Kidney tubule cell (primary cell): ENCODE measurements at places on chromosomes 2 and 18.

DNA sequence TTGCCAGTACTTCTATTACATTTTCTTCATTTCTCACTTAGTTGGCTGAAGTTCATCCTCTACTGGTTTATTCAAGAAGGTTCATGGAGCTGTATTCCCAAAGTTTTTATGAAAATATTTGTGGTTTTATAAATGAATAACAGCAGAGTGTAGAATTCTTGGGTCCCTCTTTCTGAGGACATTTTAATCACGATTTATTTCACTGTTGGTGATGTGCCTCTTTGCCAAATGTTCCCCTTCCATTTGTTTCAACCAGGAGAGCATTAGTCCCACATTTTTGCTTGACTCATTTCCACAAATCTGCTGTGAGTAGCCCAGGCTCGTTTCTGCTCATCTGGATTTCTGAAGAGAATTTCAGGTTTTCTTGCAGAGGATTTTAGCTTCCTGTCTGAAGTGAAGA is 20.8 kb downstream of the COPS7B start:
- DNase-seq, result no peak

- DNase-seq, result peak; percentile 93
Observed at GRCh38 chr2:20593072-20594034, 57.5 kb downstream of the HS1BP3 start.

DNA sequence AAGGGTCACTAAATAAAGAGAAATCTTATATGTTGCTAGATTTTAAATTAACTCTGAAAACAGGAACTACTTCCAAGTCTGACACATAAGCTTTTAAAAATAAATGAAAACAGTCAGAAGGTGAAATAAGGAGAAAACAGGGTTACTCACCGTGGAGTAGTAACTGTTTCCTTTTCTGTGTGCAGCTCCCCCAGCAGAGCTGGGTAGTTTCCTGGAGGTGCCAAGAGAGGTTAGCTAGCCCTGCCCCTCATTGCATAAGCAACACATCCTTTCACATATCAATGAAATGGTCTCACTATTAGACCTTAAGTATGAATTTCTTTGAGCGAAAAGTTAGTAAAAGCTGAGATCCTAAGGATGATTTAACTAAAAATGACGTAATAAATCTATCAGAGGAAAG is 54.0 kb upstream of the GPR75 start:
- DNase-seq, result peak; percentile 64

- DNase-seq, result peak; percentile 51
Observed at GRCh38 chr18:58758606-58759005, 87.3 kb downstream of the MALT1 start.

DNA sequence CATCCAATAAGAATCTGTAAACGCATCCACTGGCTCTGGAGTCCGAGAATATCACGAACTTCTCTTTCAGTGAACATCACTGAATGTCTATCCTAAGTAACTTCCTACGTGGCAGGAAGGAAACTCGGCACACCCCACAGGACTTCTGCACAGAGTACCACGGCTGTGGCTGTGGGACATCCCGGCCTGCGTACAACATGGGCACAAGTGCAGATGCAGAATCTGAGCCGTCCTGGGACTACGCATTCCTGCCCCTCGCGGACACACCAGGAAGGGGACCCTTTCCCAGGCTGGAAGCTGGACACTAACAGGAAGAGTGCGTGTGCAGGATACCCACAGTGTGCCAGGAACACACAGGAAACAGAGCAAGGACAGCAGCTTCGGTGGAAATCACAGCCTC is 60.6 kb downstream of the ZNF516 start:
- DNase-seq, result no peak

- no peak for DNase-seq
Observed at GRCh38 chr2:121561617-121562268, 31.1 kb downstream of the RNU4ATAC start.

DNA sequence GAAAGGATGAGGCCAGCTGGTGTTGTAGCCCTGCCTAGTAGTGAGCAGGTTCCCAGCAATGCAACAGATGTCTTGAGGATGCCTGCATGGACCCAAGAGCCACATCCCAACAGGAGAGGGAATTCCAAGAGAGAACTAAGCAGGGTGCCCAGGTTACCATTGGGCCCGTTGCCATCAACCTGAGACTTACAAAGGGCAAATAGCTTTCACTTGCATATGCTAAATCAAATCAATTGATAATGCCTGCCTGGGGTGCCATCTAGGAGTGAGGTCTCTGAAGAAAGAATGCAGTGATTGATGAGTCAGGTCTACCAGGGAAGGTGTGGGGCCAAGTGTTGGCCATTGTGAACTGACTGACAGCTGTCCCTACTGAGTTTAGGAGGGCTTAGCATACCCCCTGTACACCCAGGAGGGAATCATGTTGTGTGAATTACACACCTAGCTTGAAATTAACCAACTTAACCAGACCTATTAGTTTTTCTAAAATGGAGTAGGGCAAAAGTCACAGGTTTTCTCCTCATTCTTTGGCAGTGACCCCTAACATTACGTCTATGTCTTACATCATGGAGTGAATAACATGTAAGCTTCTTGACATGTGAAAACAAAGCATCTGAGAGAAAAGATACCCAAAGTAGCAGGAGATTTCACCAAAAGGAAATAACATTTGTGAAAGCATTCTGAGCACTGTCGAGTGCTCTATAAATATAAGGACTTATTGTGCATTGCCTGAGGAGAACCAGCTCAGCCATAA is 32.3 kb downstream of the FHOD3 start:
- no peak for DNase-seq

- DNase-seq, result peak; percentile 30
Observed at GRCh38 chr2:101223814-101224231, 28.9 kb upstream of the CNOT11 start.

GRCh38 chr2:37000318-37000717 is 34.0 kb upstream of the STRN start:
- DNase-seq, result peak; percentile 7

DNA sequence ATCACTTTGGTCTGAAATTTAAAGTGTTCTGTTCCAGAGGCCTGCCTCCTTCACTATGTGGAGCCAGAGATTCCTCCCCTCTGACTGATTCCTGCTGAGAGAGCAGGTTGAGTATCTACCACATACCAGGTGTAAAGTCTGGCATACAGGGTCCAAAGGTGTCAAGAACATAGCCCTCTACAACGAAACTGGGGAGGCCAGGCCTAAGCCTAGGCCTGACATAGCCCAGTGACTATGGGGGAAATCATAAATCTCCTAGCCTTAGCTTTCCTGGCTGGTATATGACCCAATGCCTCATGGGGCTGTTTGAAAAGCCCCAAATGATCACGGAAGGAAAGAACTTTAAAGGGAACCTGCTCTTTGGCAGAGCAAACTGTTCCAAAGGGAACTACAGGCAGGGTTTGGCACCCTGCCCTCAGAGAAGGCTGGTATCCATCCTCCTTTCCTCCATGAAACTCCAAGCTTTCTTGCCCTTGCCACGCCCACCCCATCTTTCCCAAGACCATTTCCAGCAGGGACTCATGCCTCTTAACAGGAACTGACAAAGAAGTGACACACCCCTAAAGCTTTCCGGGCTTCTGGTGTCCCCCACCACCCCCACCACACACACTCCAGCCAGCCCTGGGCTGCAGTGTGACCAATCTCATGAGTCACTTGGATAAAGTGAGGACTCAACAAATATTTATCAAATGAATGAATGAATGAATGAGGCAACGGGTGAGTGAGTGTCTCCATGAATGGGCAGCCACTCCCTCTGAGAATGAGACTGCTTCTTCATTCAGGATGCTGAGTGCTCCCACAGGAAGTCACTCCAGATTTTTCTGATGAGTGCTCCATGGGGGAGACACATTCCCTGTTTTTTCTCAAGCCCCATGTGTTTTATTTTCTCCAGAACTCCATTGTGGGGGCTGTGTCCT is 114.5 kb upstream of the STPG4 start:
- DNase-seq, result peak; percentile 100

DNA sequence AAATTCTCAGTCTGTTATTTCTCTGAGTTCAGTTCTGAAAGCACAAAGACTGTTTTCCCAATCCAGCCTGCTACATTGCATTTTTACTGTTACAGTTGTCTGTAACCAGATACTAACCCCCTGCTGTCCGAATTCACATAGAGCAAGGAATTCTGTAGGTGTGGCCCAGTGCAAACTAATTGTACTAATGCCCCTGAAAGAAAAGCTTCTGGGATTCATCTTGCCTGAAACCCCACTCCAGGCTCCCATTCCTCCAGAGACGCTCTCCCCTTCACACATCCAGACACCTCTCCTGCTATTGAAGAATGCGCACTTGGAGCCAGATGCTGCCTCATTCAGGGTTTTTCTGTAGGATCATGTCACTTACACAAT is 127.0 kb downstream of the TTC32 start:
- DNase-seq, result no peak

DNA sequence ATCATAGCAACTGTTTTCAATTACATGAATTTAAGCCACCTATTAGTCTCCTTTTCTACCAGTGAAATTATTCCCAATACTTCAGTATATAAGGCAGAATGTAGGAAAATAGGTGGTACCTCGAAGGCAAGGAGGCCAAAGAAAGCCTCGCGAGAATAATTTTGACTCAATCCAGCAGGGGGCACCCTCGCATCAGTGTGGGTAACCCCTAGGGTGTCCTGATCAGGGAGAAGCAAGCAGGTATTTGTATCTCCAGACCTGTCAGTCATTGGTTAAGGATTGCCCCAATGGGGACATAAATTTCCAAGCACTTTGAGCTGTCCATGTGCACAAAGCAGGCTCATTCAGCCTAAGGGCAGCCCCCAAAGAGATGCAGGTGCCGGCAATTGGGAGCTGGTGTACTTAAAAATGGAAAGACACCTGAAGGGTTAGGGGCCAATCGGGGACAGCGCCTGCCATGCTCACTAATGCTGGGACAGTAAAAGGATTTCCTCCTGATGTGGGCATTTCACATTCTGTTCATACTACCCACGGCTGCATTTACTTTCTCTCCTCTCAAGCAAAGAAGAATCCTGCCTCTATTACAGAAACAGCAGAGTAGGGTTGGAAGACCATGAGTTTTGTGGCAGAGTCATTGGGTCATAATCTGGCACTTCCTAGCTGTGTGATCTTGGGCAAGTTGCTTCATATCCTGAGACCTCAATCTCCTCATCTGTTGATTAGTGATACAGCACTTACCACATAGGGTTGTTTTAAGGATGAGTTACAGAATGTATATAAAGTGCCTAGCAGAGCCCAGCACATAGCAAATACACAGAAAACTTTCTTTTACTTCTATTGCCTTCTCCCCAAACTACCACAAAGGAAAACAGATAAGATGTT is 136.1 kb downstream of the ICOS start:
- peak; percentile 24 for DNase-seq

- DNase-seq, result no peak
Observed at GRCh38 chr2:160583146-160583535, 89.5 kb upstream of the RBMS1 start.

DNA sequence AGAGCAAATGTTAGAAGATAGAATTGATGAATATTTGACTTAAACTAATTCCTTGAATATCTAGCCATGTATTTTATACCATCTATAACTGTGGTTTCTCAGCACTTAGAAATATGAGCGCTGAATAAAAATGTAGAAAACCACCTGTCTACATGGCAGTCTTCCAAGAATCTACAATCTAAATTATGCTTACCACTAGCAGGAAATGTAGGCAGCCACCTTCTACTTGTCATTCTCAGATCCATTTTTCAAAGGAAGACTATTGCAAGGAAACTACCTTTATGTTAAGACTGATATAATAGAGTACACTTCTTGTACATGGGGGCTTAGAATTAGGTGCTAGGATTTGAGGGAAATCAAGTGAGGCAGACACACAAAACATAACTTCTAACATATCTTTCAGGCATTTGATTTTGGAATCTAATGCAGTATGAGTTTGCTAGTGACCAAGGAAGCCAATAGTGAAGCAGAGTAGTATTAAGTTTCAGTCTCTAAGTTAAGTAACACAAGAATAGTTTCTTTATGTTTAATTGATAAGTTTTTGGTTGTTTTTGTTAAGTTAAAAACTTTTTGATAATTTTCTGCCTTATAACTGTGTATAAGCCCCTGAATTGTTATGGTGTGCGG is 175.9 kb upstream of the ITGA4 start:
- DNase-seq, result no peak

DNA sequence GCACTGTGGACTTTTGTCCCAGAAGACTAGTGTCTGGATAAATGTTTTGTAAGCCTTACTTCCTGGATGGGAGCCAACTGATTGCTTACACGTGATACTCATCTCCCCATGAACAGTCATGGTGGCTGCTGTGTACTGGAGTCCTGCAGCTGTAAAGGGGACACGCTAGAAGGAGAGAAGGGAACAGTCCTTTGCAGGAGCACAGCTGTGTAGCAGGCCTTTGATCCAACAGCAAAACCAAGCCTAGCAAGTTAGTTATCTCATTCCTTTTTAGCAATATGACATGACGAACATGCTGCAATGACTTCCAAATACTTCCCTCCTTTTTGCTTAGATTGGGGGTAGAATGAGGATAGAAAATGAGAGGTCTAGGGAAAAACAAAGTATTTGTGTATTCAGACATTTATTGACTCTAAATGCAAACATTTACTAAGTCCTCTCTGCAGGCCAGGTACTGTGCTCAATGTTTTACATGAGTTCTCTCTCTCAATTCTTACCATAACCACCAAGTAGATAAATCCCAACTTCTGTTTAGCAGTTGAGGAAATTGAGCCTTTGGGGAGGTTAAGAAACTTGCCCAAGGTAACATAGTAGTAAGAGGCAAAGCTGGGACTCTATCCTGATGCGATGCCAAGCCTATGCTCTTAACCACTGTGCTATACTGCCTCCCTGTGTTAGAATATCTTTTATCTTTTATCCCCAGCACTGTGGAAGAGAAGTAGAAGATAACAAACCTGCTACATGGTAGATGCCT is 55.4 kb upstream of the CD28 start:
- DNase-seq, result peak; percentile 72

- DNase-seq, result no peak
Observed at GRCh38 chr18:21803495-21803894, 62.9 kb downstream of the MIB1 start.

- no peak for DNase-seq
Observed at GRCh38 chr18:23341383-23341782, 111.7 kb upstream of the RIOK3 start.

- peak; percentile 90 for DNase-seq
Observed at GRCh38 chr2:8447610-8448221, 234.1 kb upstream of the ID2 start.

DNA sequence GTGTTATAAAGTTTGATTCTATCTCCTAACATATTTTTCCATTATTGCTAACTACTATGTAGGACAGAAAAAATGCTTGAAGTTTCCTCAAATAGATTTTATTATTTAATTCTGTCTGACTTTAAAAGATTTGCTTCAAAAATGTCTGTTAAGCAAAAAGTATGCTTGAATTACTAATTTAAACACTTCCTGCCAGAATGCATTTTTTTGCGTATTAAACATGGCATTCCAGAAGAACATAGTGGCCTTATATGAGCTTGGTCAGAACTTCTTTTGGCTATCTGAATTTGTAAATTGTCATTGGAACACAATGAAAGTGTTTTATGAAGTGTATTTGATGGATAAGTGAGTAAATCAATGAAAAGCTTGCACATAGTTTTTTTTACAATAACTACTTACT is 37.8 kb downstream of the MBD5 start:
- DNase-seq, result no peak

- peak; percentile 66 for DNase-seq
Observed at GRCh38 chr2:19219060-19219459, 139.4 kb downstream of the OSR1 start.

- no peak for DNase-seq
Observed at GRCh38 chr2:96397756-96398530, 62.4 kb downstream of the NCAPH start.

GRCh38 chr18:55186588-55186987 is 227.3 kb upstream of the CCDC68 start:
- no peak for DNase-seq
